Renal pelvis (tissue), 12 donors: ENCODE measurements at places on chromosomes 3 and 15. TPM values are rescaled to one million over a fixed set of nuclear protein-coding genes. Genes with fewer than 3 reads are reported as not detected.

DNA sequence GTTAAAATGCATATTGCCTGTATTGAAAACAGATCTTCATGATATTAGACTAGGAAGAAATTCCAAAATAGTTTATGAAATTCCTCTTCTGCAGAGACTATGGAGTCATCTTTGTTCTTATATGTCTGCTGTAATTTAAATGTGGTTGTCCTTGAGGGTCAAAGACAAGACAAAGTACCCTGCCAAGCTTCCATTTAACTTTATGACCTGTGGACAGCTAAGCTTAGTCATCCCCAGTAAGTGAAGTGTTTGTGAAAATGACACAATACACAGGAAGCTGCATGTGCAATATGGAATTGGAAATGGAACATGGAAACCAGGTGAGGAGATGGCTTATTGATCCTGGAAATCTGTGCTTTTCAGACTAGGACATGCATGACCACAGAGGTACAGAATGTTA lies 68.5 kb upstream of the GBE1 start:
- DNase-seq = no peak

The GOLGA8K gene
- polyA plus RNA-seq = 4.6 TPM

The ATP8B4 gene
- 2.6 TPM for polyA plus RNA-seq

The LRRC34 gene
- 9.7 TPM for polyA plus RNA-seq

- DNase-seq = no peak
These were observed 53.8 kb downstream of the AGTR1 start for GRCh38 chr3:148751461-148751860.

GRCh38 chr3:180311242-180311641 lies 274.5 kb upstream of the PEX5L start:
- DNase-seq = no peak

- no peak for DNase-seq
These were observed 115.4 kb upstream of the RAD18 start for GRCh38 chr3:9078561-9079240.

DNA sequence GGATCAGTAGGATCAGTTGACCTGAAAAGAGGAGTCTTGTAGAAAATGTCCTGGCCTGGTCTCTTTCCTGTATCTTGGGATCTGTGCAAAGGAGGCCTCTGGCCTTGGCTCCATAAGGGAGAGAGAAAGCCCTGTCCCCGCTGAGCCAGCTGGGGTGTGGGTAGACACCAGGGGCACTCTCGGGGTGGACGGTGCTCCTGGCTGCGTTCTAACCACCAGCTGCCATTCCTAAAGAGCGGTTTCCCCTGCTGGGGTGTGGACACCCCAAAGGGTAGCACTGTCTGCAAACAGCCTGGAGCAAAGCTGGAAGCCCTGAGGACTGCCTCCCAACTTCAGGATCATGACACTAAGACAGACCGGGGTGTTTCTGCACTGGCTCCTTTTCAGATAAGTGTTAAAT lies 23.5 kb downstream of the SYNM start:
- no peak for DNase-seq

The ACKR4 gene
- 3.1 TPM for polyA plus RNA-seq

- DNase-seq = peak; percentile 54
These were observed 134.2 kb upstream of the SATB1 start for GRCh38 chr3:18559331-18559842.

DNA sequence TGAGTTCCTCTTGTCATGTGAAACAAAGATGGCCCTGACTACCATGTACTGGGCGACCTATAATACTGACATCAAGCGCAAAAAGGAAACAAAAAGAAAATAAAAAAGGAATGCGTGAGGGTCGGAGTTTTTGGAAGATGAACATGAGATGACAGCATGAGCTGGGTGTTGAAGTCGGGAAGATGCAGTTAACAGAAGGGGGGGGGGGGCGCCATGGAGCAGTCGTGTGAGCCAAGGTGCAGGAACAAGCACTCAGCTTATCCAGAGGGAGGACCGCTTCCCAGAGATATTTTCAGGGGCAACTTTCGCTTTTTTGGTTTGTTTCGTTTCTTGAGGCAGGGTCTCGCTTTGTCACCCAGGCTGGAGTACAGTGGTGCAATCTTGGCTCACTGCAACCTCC lies 110.2 kb downstream of the RORA start:
- no peak for DNase-seq
